Karpas-422 (cell line): ENCODE measurements at places on chromosomes 7 and 10.

DNA sequence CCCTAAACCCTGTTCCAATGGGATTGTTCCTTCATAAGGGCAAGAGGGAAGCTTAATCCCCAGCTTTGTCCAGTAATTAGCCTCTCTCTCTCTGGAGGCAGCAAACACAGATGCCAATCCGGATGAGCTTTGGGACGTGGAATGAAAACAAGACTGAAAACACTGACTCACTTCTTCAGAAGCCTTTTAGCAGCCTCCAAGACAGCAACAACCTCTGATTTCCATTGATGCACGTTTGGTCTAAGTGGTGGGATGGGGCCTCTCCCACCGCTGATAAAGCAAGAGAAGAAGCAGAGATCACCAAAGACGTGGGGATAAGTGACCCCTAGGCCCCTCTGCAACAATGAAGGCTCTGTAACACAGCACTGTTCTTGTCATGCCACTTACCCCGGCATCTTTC, 5.8 kb upstream of the GFRA1 start:
- no peak for DNase-seq

DNA sequence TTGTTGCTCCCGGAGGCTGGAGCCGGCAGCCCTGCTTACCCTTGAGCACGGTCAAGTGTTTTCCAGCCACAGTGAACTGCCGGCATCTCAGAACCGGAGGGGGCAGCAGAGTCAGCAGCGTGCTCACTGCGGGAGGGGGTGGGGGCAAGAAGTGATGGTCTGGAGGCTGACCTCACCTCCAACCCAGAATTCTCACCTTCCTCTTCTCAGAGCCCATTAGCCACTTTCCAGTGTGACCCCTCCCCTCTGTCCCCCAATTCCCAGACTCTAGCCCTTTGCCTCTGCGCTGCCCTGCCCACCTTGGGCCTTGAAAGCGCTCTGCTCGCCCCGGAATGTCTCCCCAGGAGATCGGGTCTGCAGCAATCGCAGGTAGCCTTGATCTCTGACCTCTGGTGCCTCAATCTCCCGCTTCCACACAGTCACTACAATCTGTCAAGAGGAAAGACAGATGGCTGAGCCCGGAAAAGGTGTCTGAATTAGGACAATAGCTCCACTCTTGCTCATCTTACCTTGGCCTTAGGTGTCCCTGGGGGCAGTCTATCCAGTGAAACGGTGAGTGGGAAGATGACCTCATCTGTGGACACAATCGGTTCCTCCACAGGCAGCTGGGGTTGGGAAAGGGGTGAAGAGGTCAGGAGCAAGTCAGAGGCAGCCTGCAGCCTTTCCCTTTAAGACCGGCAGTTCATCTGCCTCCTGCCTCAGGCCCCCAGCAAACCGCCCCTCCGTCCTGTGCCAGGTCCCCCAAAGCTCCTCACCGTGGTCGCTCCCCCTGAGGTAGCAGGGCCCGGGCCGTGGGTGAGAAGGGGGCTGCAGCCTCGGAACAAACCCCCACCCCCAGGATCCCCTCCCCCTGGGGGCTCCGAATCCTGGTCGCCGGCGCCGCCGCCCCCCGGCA, 942 bp downstream of the TRAPPC14 start:
- DNase-seq, result peak; percentile 61

DNA sequence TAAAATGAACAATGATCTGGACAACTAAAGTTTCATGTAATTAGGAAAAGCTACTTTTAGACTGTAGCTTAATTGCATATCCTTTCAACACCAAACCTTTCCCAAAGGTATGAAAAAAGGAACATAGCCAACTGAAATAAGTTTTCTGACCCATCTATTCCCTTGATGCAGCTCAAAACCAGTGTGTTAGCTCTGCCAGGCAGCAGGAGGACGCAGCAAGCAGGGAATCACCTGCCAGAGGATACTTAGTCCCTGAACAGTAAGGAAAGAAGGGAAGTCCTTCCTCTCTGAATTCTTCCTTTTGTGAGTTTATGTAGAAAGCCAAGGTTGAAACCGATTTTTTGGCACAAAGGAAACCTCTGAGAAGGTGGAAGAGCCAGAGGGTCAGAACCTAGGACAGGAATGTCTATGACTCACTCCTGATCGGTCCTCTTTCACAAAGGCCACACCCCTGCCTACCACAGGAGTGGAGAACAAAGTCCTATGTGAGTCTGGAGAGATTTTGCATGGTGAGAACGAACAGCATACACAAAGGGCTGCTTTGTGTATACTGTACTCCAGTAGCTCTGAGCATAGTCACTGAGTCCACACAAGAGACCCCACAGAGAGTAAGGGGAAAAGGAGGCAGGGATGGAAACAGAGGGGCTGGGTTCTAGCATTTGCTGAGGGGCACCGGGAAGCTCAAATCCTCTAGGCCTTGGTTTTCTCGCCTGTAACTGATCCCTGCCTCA, 68.8 kb upstream of the GSDME start:
- no peak for DNase-seq

DNA sequence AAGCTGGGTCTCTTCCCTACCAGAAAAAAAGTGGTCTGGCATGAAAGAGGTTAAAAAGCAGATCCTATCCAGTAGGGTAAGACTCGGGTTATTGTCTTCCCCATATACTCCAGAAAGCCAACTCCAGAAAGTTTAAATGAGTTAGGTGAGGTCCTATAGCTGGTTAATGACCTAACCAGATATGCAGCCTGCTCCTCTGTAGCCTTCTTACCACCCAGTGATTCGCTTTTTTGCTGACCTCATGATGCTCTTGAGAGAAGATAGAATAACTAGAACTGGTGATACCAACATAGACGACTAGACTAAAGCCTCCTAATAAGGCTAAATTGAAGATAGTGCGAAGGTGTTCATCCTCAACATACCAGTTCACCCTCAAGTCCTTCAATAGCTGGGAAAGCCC, 675 bp upstream of the GIMAP1 start:
- no peak for DNase-seq
